ENCODE measurements at places on chromosomes 2 and 18.
A peak's percentile ranks its signal among the peaks of the same experiment; 100 is the strongest.

DNA sequence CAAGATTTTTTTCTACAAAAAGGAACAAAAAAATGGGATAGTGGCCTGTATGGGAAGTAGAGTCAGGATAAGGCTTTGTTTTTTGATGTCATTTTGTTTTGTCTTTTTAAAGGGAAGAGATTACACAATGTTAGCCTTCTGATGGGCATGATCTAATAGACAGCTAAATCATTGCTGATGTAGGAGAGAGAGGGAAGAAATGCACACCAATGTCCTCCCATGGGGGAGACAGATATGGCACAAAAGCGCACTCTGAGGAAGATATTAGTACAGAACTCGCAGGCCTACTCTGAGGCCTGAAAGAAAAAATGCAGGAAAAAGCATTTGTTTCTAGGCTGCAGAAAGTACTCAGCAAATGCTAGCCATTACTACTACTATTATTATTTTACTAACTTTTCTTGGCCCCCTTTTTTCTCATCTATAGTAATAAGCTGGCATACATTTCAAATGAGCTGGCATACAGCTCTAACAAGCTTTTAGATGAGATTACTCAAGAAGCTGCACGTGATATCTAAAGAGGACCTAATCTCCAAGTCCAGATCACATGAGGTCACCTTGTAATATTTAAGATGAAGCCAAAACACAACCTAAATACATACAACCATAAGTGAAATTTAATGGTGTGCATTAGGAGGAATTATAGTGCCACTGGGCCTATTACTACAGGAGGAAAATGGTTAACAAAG lies 269.4 kb upstream of the TANK start:
- no peak for DNase-seq

- DNase-seq = no peak
These were observed 306.0 kb downstream of the FBXO15 start for GRCh38 chr18:73841661-73842060.

GRCh38 chr2:8534729-8535468 lies 147.0 kb upstream of the ID2 start:
- DNase-seq = peak; percentile 46

- no peak for DNase-seq
These were observed 469.4 kb downstream of the IRS1 start for GRCh38 chr2:226330206-226330605.

DNA sequence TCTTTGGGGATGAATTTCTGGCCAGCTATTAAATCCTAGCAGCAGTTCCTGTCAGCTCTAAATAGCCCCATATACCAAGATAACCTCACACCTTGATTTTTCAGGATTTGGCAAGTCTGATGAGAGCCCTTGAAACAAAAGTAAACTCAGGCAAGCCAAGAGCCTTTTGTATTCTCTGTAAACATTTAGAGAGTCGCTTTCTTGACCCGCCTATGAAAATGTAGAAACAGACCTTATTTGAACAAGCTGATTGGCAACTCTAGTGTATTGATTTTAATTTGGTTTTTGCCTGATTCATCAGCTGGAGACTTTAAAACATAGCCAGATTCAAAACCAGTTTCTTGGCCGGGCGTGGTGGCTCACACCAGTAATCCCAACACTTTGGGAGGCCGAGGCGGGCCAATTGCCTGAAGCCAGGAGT lies 43.4 kb downstream of the CABLES1 start:
- no peak for DNase-seq

DNA sequence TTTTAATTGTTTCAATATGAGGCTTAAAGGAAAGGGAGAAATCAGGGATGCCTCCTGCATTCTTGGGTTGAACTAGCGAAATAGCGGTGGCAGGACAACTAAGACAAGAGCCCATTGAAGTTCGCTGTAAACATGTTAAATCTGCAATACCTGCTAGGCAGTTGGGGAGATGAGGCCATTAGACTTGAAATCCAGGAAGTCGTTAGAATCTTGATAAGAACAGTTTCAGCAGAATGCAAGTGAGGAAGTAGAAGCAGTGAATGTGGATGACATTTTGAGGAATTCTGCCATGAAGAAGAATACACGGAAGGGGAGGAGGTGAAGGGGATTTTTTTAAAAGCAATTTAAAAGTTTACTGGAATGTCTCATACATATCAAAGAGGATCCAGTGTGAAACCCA lies 109.7 kb downstream of the LPIN1 start:
- no peak for DNase-seq

DNA sequence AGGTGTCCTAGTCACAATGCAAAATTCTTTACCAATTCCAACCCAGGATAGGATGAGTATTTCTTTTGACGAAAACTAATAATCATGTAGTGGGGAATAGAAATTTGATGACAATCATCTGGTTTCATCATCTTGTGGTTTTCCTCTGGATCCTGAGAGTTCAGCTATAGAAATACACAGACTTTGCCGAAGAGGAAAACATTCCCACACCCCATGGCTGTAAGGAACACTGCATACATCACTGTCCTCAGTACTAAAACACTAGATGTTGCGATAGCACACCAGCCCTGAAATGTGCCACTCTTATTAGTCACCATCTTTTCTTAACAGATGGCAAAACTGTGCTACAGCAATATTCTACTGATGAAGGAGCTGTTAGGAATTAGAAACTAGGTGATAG lies 29.4 kb downstream of the CERKL start:
- DNase-seq = no peak

GRCh38 chr2:222708274-222708710 lies 36.8 kb downstream of the MOGAT1 start:
- peak; percentile 80 for DNase-seq

DNA sequence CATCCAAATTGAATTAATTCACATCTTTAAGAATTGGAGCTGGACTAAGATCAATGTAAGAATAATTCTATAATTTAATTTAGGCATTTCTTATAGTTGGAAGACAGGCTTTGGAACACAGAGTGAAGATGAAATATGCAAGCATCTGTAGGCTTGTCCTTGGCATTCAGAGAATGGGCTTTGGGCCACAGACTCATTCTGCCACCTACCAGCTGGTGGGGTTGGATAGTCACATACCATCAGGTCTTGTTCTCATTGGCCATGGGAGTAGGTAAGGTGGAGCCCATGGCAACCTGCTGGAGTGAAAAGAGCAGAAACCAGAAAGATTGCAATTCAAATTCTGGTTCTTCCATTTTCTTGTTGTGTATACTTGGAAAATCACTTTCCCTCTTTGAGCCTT lies 300.3 kb downstream of the CYRIA start:
- DNase-seq = no peak

- DNase-seq = no peak
These were observed 286.2 kb upstream of the VRK2 start for GRCh38 chr2:57760381-57760801.

- DNase-seq = no peak
These were observed 42.9 kb upstream of the SNED1 start for GRCh38 chr2:240955306-240956170.

DNA sequence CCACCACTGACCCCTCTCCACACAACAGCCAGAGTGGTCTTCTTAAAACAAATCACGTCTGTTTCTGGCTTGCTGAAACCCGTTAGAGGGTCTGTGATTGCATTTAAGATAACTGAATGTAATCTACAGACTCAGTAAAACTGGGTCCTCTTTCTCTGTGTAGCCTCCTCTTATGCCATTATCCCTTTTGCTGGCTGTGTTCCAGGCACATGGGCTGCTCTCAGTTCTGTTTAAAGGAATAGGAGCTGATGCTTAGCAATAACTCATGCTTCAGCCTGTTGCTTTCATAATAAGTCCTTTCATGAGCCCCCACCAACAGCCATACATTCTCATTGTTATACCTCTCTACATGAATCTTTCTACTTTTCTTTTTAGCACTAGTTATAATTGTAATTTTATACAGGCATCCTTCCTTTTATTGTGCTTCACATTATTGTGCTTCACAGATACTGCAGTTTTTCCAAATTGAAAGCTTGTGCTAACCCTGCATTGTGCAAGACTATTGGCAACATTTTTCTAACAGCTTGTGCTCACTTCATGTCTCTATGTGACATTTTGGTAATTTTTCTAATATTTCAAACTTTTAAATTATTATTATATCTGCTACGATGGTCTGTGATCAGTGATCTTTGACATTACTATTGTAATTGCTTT lies 782.6 kb downstream of the MBD2 start:
- DNase-seq = no peak

DNA sequence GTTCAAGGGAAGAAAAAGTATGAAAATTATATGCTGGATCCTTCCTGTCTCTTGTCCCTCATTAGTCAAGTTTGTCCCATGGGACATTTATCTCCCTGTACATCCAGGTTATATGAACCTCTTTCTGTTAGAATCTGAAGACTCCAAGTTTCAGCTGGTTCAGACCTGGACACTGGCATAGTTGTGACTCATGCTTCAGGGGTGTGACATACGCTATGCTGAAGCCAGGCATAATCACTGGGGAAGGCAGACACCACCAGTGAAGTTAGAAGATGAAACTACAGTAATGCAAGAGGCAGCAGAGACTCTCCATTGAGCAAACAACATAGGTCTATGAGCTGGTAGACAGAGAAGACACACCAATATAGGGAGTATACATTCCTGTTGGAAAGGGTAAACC lies 269.7 kb upstream of the SLC8A1 start:
- DNase-seq = no peak

DNA sequence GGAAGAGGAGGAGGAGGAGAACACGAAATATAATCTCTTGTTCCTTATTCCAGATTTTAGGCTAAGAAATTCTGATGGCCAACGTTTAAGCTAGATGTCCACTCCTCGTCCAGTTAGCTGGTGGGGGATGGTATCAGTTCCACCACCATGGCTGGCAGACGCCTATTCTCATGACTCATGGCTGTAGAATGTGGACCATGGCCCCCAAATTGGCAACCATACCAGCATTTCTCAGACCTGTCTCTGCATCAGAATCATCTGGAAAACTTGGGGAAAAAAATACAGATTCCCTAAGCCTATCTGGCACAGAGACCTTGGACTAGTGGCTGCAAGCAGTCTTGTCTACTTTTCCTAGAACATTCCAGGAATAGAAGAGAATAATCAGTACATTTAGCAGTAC lies 267.7 kb upstream of the SIX2 start:
- DNase-seq = no peak

DNA sequence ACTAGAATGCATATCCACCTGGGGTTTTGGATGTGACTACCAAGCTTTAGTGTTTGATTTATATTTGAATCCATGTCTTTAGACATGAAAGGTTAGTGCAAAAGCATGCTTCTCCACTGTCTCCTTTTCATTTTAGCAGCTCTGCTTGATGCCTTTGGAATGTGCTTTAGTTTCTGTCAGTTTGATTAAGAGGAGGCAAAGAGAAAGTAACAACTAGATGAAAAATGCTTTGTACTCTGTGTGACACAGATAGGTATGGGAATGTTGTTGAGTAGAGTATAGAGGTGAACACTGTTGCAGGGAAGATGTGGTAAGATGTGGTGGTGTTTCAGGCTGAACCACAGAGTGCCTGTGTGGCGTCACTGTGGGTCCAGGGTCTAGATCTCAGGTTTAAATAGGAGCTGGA lies 19.8 kb downstream of the PIK3C3 start:
- DNase-seq = no peak

DNA sequence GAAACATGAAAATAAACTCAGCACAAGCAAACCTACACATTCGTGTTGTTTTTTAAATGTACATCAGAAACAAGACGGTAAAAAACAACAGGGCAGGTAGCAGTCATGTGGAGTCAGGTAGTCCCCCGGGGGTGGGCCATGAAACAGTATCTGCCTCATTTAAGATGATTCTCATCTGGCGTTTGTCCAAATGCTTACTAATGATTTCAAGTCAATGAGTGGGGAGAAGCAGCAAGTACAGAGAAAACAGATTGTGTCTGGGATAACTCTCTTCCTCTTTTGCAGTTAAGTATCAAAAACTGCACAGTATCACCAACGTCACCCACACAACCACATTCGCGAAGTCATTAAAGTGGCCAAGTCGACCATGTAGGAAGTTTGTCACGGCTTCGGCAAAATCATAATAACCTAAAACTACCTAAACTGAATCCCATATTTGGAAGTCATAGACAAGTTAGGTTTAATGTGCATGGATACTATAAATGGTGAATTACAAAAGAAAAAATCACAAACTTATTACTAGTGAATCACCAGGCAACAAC lies 1.3 kb downstream of the LAPTM4A start:
- peak; percentile 87 for DNase-seq

DNA sequence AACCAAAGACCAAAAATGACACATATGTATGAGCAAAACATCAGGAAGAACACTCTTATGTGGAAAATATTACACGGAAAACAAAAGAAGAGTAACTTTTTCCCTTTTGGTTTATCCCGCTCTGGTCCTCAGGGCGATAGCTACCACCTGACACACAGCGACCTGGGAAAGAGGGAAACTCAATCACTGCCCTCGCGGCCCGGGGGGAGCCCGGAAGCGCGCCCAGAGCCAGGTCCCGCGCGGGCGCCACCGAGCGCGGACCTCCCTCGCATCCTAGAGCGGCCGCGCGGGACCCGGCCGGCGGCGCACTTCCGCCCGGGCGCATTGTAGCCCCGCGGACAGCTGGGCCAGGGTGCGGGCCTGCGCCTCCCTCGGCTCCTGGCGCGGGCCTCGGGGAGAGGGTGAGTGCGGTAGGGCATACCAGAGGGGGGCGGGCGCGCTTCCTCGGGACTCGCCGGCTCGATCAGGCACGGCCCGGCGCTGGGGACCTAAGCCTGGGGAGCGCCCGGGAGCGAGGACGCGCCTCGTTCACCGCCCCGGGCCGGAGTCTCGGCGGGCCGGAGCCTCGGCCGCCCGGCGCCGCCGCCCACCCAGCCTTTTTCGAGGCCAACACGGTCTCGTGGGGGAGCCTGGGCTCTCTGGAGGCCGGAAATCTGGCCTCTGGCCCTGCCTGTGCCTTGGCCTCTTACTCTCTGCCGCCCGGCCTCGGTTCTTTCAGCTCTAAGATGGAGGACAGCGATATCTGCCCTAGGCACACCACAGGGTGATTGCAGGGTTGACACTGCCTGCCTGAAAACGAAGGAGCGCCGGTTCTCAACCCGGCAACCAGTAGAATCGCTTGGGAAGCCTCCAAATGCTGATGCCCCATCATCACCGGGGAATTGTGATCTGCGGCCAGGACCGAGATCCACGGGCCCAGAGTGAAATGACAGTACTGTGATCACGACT lies at the start of gene ELAC1:
ELAC1 (plus strand) TSS at position 327 of the 948 bp plus-strand sequence. CDS start 6,365 bp downstream, outside the sequence.
- peak; percentile 92 for DNase-seq

DNA sequence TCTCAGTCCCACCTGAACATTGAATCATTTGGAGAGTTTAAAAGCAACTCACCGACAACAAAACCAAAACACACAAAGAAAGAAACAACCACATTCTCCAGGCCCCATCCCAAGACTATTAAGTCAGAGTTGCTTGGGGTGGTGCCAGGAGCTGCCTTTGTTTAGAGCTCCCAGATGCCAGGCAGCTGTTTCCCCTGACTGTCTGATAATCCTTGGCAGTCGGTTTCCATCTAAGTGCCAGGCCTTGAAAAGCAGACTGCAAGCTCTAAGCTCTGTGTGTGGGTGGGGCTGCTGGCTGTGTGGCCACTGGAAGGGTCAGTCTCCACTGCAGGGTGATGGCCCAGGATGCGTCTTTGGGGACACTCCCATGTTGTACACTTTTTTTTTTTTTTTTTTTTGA lies 255.3 kb upstream of the AGAP1 start:
- DNase-seq = no peak
